GM19239 (cell line): ENCODE measurements at places on chromosomes 13 and 19.

DNA sequence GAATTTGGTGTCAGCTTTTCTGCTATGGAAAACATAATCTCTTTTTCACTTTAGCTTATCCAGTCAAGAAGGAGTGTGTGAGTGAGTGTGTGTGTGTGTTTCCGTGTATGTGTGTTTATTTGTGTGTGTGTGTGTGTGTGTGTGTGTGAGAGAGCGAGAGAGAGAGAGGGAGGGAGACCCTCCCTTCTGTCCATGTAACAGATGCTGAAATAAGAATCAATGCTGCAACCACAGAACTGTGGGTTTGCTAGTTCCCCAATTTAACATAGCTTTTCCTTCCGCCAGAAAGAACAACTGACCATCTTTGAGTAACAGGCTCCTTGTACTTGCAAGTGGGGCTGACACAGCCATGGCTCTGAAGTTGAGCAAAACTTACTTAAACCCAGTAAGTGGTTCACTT, 5.2 kb downstream of the LCP1 start:
- DNase-seq: no peak

DNA sequence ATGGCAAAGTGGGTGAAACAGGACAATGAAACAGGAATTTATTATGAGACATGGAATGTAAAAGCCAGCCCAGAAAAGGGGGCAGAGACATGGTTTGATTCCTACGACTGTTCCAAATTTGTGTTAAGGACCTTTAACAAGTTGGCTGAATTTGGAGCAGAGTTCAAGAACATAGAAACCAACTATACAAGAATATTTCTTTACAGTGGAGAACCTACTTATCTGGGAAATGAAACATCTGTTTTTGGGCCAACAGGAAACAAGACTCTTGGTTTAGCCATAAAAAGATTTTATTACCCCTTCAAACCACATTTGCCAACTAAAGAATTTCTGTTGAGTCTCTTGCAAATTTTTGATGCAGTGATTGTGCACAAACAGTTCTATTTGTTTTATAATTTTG, 8.6 kb downstream of the CLN5 start:
- DNase-seq: no peak

DNA sequence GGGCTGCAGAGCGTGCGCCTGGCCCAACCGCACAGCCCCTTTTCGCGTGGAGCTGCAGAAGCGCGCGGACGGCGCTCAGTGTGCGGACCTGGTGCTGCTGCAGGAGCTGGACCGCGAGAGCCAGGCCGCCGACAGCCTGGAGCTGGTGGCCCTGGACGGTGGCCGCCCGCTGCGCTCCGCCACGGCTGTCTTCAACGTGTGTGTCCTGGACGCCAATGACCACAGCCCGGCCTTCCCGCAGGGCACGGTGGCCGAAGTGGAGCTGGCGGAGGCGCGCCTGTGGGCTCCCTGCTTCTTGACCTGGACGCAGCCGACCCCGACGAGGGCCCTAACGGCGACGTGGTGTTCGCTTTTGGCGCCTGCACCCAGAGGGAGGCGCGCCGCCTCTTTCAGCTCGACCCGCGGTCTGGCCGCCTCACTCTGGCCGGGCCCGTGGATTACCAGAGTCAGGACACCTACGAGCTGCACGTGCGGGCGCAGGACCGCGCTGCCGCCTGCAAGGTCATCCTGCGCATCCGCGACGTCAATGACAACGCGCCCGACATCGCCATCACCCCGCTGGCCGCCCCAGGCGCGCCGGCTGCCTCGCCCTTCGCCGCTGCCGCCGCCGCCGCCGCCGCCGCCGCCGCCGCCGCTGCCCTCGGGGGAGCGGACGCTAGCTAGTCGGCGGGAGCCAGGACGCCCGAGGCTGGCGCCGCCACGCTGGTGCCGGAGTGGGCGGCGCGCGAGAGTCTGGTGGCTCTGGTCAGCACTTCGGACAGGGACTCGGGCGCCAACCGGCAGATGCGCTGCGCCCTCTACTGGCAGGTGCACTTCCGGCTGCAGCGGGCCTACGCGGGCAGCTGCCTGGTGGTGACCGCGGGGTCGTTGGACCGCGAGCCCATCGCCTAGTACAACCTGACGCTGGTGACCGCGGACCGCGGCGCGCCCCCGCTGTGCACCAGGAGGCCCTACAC, 172.2 kb downstream of the OLFM4 start:
- DNase-seq: no peak

- DNase-seq: no peak
Measured at GRCh38 chr13:95920485-95920884, 132.7 kb downstream of the UGGT2 start.

GRCh38 chr19:29831686-29832085, 19.9 kb downstream of the CCNE1 start:
- DNase-seq: no peak

DNA sequence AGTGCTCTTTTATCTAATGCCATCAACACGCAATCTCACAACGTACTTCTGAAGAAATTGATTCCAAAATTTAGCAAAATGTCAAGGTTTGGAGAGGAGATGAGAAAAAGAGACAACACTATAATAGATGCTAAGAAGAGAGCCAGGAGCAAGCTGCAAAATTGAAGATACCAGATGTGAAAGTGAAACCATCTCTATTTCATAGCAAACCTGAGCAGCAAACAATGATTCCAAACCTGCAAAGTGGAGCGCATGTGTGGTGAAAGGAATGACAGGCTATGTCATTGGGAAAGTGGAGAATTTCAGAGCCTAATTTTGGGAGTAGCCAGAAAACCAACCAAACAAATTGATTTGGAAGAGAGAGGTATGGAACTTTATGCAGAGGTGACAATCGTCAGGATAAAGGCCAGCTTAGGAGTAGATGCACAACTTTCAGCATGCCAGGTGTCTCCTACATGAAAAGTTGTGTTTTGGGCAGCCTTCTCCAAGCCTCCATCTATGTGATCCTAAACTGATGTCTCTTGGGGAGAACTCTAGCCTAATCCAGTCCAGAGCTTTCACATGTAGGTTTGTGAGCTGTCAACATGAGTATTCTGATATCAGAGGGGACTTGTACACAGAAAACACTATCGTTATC, 158.4 kb upstream of the FNDC3A start:
- DNase-seq: no peak

DNA sequence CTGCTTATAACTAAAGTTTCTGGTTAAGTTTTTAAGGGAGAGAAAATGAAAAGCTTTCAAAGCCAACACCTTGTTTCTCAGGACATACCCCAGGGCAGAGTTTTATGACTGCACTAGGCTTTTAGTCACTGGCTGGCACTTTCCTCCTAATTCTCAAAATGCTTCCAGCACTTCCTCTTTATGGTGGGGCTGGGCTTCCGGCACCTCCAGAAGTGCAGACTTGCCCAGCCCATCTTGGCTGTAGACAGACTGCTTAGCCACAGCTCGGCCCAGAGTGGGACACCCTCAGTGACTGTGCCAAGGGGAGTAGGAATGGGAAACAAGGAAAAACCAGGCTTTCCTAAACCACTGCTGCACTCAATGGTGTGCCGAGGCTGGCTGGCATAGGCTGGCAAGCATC, 23.2 kb upstream of the GTF3A start:
- no peak for DNase-seq

GRCh38 chr13:51761643-51762350, 42.2 kb downstream of the DHRS12 start:
- DNase-seq: no peak

DNA sequence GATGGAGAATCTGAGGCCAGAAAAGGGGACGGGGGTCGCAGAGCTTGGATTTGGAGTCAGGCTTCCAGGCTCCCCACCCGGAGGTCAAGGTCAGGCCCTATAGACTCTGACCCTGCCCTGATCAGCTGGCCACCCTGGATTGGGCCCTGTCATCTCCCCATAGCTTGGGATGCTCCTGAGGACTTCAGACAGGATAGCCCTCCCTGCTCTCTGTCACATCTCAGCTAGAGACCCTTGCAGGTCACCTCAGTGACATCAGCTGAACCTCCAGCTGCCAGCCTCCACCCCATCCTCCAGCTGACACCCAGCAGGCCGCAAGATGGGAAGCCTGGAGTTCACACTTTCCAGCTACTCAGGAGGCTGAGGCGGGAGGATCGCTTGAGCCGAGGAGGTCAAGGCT, 2.8 kb upstream of the TPM4 start:
- DNase-seq: no peak

DNA sequence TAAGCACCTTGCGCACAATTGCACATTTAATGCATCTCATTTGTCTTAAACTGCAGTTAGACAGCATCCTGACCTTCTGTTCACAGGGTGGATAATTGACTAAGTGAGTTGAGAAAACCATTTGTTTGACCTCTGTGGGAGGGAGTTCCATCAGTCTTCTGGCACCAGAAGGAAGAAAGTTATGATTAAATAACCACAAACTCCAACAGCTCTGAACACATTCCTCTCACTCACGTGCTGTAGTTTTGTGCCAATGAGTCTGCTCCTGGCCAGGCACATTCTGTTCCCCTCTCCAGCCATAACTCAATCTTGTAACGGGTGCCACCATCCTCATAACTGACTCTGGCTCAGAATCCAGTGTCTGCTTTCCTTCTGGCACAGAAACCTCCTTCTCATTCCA, 817.2 kb downstream of the SLITRK1 start:
- DNase-seq: no peak

- DNase-seq: no peak
Measured at GRCh38 chr13:97279913-97280312, 57.8 kb downstream of the MBNL2 start.

GRCh38 chr19:47322058-47322457, 9.9 kb upstream of the C5AR2 start:
- no peak for DNase-seq

DNA sequence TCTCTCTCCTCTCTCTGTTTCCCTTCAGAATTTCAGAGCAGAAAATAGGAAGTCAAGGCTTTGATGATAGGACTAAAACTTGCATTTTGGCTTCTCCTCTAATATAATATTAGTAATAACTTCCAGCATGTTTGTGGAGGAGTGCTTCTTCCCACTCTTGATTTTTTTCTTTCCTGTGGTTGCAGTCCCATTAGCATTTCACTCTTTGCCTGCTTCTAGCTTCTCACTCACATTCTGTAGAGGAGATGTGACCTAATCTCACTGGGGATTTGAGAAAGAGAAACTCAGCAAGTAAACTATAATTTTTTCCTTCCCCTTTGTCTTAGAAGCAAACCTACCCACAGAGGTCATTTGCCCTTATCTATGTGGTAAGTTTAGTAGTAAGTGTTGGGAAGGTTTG, 169.4 kb upstream of the HTR2A start:
- DNase-seq: no peak

- DNase-seq: no peak
Measured at GRCh38 chr13:92491839-92492238, 734.8 kb upstream of the GPC6 start.

DNA sequence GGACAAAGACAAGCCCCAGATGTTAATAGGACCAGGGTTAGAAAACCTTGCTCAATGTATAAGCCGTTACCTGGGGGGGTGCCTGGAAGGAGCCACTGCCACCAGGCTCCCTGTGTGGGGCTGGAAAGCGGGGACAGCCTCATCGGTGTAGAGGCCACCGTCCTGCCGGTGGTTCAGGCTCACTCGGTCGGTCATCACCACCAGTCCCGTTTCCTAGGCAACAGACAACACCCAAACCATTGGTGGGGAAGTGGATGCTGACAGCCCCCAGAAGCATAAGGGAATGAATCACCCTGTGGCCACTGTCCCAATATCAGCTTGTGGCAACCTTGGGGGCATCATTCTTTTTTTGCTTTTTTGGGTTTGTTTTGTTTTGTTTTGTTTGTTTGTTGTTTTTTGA, 55.8 kb downstream of the CPAMD8 start:
- DNase-seq: no peak

- no peak for DNase-seq
Measured at GRCh38 chr13:91946498-91947070, 548.2 kb downstream of the GPC5 start.

GRCh38 chr13:77863144-77863543, 55.5 kb downstream of the EDNRB start:
- no peak for DNase-seq

- DNase-seq: no peak
Measured at GRCh38 chr19:53389571-53389970, 5.4 kb upstream of the ZNF765 start.

DNA sequence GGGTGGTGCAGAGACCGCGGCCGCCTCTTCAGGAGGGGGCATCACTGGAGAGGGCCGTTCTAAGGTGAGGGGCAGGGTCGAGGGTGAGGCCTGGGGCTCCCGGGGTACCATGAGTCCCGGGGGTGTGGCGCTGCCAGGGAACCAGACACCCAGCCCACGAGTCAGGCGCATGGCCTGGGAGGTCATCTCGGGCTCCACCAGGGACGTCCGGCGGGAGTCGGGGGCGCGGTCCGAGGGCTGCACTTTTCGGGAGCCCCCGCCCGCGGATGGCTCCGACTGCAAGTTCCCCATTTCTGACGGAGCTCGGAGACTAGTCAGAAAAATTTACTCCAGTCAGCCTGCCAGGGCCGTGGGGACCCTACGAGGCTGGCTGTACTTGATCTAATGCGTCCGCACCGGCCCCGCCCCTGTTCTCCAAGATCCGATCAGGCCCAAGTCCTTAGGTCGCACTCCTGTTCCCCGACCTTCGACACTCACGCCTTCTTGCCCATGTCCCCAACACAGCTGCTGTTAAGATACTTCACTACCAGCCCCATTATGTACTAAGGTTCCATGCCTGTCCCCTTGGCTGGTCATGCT, 774 bp downstream of the GGN start:
- DNase-seq: no peak

DNA sequence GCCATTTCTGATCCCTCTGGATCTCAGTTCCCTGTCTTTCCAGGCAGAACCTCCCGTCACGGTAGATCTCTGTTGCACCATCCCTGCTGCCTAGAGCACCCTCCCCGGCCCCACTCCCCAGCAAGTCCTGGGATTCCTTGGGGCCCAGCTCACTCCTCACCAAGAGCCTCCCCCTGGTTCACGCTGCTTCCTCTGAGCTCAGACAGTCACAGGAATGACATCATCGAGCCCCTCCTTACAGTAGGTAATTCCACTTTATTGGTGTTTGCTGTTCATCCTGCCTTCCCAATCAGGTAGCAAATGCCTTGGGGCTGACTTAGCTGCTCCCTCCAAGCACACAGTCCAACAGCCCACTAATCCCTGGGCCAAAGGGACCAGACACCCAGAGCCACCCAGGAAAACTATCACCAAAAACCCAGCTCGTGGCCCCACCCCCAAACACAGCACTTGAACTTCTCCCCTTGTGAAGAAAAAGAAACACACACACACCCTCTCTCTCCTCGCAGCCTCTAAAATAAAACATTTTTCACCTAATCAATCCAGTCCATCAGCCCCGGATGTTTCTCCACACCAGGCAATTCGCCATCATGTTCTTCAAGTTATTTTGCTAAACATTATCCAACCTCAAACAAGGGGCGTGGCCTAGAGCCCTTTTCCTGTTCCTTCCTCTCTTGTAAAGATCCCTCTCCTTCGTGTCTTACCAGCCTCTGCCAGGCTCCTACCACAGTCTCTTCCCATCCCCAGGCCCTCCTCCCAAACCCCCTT, 2.5 kb downstream of the NAPA start:
- DNase-seq: no peak

GRCh38 chr13:49821216-49822009, 28.9 kb upstream of the KPNA3 start:
- DNase-seq: no peak
